ENCODE measurements at places on chromosomes 6 and 20. TPM values are rescaled to one million over a fixed set of nuclear protein-coding genes. Genes with fewer than 3 reads are reported as not detected.

GRCh38 chr6:146361128-146361924, 182.3 kb upstream of the RAB32 start:
- no peak for DNase-seq

- DNase-seq, result no peak
These were observed 36.7 kb upstream of the TMEM14A start for GRCh38 chr6:52634211-52634610.

- DNase-seq, result no peak
These were observed 168.6 kb downstream of the ZFAND3 start for GRCh38 chr6:37988127-37988526.

- DNase-seq, result no peak
These were observed 84.6 kb upstream of the EZR start for GRCh38 chr6:158903801-158904200.

- DNase-seq, result no peak
These were observed 99.5 kb upstream of the THEMIS start for GRCh38 chr6:128000363-128000762.

GRCh38 chr6:83824388-83824801, 28.8 kb upstream of the RIPPLY2 start:
- DNase-seq, result no peak

DNA sequence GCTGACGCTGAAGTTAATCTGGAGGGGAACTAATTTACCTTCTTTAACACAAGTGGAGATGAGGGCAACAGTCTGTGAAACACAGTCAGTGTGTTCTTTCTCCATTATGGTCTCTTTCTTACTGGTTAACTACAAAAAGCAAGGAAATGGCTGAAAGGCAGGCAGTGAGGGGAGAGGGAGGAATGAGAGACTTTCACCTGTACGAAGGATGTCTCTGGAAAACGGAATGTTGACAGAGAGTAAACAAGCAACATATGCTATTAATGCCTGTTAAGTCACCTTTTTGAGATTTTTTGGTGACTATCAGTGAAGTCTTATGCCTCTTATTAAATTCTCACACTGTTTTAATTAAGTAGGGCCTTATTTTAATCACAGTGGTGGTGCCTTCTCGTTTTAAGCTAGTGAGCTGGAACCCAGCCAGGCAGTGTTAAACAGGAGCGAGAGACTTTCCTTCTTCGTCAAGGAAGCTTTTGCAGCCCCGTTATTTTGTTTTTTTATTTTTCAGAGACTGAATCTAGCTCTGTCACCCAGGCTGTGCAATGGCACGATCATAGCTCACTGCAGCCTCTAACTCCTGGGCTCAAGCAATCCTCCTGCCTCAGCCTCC, 165.6 kb downstream of the ATXN1 start:
- DNase-seq, result no peak

- no peak for DNase-seq
These were observed 184.5 kb upstream of the TCF21 start for GRCh38 chr6:133704371-133704770.

GRCh38 chr6:80457439-80457933, 351.0 kb downstream of the BCKDHB start:
- DNase-seq, result peak; percentile 86

DNA sequence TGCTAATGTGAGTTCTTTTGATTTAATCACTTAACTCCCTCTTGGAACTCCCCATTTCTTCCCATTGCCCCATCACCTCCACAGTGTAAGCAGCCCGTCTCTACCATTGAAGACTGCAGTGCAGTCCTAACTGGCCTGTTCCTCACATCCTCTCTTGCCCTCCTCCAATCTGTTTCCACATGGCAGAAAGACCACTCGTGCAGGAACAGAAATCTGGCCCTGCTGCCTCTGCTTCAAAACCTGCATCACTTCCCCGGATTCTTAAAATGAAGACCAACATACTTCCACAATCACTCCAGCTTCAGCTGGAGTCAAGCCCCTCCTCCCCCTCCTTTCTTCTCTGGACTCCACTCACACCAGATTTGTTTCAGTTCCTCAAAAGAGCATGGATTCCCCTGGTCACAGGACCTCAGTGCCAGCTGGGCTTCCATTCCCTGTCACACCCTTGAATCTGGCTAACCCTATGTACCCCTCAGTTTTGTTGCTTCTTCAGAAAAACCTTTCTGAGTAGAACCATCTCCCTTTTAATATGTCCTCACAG, 802.3 kb downstream of the MAFB start:
- no peak for DNase-seq

- no peak for DNase-seq
These were observed 54.4 kb downstream of the CYP39A1 start for GRCh38 chr6:46598215-46598614.

DNA sequence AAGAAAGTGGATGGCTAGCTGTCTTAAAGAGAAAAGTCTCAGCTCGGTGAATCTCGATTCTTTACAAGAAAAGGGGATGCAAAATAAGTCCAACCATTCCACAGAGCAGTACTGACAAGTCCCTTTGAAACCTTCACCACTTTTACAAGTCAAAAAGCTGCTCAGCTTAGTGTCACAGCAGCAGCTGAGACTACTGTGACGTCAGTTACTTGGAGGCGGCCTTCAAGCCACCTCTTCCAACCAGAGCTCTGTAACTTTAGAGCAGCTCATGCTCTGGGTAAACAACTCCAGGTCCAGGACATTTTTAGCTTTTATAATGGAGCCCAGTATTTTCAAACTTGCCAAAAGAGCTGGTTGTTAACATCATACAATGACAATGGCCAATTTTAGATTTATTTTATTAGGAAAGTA, at the start of gene KIAA0408:
TSS of gene KIAA0408 (minus strand) at position 159 of the 411 bp plus-strand sequence. CDS start 5,408 bp downstream, outside the sequence.
- peak; percentile 94 for DNase-seq

GRCh38 chr20:32912688-32913087, 54.0 kb downstream of the EFCAB8 start:
- no peak for DNase-seq

GRCh38 chr6:15409301-15410125, 163.6 kb downstream of the JARID2 start:
- no peak for DNase-seq

DNA sequence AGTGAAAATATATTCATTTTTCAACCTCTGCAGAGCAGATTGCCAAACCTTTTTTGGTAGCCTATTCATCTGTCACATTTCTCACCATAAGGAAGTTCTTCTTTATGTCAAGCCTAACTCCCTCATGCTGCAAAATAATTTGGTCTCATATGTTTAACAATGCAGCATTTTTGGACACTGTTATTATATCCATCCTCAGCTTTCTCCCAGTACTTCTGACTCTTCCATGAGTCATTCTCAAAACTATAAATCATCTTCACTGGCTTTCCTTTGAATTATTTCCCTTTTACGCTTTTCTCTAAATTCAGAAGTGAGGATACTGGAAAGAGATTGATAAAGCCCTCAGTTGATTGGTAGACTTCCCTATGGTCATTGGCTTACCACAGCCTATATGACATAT, 192.2 kb downstream of the TPBG start:
- DNase-seq, result no peak

GRCh38 chr20:62685781-62686555, 22.7 kb upstream of the NTSR1 start:
- DNase-seq, result no peak

DNA sequence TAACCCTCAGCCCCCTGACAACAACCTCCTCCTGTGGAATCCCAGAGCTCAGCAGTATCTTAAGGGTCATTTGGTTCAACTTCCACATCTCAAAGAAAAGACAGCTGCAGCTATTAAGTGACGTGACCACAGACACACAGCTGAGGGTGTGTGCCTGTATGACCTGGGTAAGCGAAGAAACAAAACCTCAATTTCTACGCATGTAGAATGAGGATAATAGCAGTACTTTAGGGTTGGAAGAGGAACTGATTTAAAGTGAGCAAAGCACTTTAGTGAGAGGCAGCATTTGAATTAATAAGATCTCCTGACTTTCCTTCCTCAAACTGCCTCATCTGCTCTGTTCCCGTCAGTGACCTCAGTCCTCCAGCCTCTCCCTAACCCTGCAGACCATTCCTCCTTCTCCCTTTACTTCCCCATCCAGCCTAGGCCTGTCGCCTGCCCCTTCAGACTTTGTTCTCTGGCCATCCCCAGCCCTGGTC, 6.8 kb upstream of the ARMC2 start:
- no peak for DNase-seq

DNA sequence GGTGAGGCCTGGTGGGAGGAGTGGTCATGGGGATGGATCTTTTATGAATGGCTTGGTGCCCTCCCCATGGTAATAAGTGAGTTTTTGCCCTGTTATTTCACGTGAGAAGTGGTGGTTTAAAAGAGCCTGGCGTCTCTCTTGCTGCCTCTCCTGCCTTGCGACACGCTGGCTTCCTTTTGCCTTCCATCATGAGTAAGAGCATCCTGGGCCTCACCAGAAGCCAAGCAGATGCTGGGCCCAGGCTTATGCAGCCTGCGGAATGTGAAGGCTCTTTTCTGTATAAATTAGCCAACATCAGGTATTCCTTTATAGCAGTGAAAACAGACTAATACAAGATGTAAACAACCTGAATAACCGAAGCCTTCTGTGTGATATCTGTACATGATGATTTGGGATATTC, 27.6 kb downstream of the VTA1 start:
- DNase-seq, result no peak

GRCh38 chr6:140980265-140980887, 1152.3 kb upstream of the GJE1 start:
- DNase-seq, result no peak

- DNase-seq, result no peak
These were observed 62.9 kb downstream of the SSR1 start for GRCh38 chr6:7249946-7250643.

DLL1 gene
- polyA plus RNA-seq, result 17.1 TPM

SAMD5 gene
- polyA plus RNA-seq, result 1.7 TPM

TRIM15 gene
- polyA plus RNA-seq, result not detected

ALDH5A1 gene
- 8.3 TPM for polyA plus RNA-seq

TXLNB gene
- polyA plus RNA-seq, result 137 TPM

TRIM31 gene
- not detected for polyA plus RNA-seq

BPIFB2 gene
- not detected for polyA plus RNA-seq
